AG04450 (cell line): ENCODE measurements at places on chromosomes 4 and X. TPM values are rescaled to one million over a fixed set of nuclear protein-coding genes. Genes with fewer than 3 reads are reported as not detected.

DNA sequence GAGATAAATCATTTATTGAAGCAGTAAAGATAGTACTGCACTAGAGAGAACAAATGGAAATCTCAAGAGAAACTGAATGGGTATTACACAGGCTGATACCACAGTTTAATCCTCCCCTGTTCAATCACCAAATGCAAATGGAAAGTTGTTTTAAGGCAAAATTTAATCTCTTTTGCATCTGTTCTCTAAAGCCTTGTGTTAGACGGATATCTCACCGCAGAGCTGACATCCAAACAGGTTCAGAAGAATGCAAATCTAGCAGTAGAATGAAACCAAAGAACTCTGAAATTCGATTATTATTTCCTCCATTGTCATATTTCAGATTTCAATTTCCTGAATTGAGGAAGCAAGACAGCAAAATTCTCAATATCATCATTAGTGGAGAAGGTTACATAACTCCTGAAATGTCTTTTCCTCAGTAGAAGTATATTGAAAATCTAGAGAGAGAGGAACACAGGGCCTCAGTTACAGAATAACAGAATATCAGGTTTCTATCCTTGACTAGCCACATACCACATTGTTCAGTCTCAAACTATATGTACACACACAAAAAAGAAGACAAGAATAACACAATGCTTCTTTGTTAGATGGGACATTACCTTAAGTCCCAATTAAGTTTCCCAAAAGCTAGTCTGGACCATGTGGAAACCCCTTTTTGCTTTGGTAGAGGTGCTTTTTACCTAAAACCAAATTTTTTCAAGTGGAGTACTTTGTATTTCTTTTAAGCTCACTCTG is 94.1 kb upstream of the BANK1 start:
- DNase-seq: no peak

DNA sequence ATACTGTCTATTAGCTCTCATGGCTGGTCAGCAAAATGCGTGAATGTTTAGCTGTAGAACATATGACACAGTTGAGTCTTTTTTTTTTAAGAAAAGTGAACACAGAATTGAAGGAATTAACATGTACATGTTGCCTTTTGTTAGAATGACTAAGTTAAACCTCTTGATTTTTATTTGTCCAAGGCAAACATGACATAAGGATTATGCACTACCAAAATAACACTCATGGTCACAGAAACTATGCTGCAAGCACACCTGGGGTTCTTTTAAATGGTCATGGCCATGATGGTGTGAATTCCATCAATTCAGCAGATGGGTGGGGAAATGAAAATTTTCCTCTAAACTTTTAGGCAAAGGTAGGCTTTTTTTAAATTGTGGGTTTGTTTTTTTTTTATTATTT is 80.1 kb upstream of the CXCL13 start:
- DNase-seq: no peak

DNA sequence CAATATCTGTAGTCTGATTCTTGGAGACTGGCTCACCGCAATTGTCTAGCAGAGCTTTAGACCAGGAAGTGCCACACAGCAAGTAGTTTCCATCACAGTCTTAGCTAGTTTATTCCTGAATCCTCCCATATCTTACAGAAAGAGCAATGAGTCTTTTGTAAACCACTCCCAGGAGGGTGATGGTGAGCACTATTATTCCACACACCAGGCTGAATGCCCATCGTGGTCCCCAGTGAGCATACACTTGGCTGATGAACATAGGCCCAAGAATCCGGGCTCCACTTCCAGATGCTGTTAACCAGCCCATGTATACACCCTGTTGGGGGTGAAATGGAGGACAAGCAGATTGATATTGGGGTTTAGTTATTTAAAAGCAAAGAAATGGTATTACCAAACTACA is 39.8 kb downstream of the PLK4 start:
- DNase-seq: no peak

- DNase-seq: no peak
Measured at GRCh38 chrX:129983575-129984110, 1.2 kb downstream of the BCORL1 start.

- DNase-seq: no peak
Measured at GRCh38 chr4:180333162-180333561, 1910.0 kb upstream of the TENM3 start.

GRCh38 chr4:7638984-7639789 is 204.5 kb upstream of the PSAPL1 start:
- no peak for DNase-seq

- no peak for DNase-seq
Measured at GRCh38 chr4:38590046-38590445, 74.0 kb upstream of the KLF3 start.

DNA sequence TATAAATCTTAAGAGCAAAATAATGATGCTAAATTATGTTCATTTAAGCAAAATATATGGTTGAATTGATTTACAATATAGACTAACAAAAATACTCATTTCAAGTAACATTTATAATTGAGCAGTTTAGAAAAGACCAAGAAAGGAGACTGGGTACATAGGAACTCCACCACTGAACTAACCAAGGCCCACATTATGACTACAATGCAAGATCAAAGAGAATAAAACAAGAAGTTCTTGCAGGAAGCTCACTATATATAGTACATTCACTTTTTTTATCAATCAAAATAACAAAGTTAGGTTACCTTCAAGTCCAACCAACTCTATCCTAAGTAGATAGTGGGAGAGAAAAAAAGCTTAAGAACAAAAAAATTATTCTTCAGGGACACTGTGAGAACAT is 8.0 kb downstream of the CHIC2 start:
- DNase-seq: no peak

GRCh38 chr4:85393201-85393600 is 81.7 kb upstream of the ARHGAP24 start:
- no peak for DNase-seq

- no peak for DNase-seq
Measured at GRCh38 chr4:83276299-83277040, 8.1 kb downstream of the COQ2 start.

- no peak for DNase-seq
Measured at GRCh38 chrX:148133105-148133725, 152.1 kb downstream of the FMR1NB start.

The UGT2B11 gene
- polyA plus RNA-seq: not detected in 2 replicates

GRCh38 chr4:140807491-140808252 is 51.5 kb upstream of the TBC1D9 start:
- peak; percentile 66 for DNase-seq

GRCh38 chr4:98664959-98665358 is 6.5 kb upstream of the TSPAN5 start:
- no peak for DNase-seq

DNA sequence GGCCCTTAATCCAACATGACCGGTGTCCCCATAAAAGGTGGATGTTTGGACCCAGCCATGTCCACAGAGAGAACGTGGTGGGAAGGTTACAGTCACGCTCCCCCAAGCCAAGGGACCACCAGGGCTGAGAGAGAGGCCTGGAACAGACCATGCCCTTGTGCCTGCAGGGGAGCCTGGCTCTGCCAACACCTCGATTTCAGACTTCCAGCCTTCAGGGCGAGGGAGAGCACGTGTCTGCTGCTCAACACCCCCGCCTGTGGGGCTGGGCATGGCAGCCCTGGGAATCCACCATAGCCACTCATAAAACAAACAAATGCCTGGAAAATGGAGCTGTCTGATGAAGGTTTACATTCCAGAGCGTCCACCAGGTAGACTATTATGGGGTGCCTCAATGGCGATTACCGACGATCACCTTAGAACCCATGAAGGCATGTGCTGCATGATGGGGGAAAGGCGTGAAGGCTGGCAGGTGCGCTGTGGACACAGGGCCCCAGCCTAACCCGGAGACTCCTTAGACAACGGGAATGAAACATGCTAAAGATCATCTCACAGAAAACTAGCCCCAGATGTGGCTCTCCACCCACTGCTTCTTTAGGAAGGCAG is 42.3 kb upstream of the HMX1 start:
- DNase-seq: no peak

DNA sequence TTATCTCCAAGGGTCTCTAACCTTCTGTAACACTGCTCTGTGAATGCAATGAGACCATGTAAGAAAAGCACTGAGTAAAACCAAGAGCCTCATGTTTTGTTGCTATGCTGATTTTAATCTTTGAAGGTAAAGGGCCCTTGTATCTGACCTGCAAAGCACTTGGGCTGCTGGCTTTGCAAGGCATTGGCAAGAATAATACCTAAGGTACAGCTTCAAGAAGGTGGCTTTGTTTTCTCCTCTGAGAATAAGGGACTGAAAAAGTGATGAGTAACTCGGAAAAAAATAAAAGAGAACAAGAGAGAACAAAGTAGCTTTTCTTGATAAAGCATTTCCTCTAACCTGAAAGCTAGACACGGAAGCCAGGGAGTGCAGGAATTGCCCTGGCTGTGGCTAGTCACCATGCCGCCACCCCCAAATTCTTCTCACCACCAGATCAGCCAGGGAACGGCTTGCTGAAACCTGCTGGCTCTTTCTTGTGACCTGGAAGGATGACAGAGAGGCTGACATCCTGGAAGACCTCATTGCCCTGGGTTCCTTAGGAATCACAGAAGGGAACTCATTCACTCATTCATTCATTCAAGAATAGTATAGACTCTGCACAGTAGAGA is 41.8 kb upstream of the HS3ST1 start:
- no peak for DNase-seq

The SRP72 gene
- polyA plus RNA-seq: 134 and 176 TPM in 2 replicates

- no peak for DNase-seq
Measured at GRCh38 chr4:116005806-116006088, 892.3 kb upstream of the NDST4 start.

The TCEAL5 gene
- polyA plus RNA-seq: not detected in 2 replicates

GRCh38 chr4:121784975-121785374 is 16.1 kb upstream of the EXOSC9 start:
- DNase-seq: peak; percentile 79

DNA sequence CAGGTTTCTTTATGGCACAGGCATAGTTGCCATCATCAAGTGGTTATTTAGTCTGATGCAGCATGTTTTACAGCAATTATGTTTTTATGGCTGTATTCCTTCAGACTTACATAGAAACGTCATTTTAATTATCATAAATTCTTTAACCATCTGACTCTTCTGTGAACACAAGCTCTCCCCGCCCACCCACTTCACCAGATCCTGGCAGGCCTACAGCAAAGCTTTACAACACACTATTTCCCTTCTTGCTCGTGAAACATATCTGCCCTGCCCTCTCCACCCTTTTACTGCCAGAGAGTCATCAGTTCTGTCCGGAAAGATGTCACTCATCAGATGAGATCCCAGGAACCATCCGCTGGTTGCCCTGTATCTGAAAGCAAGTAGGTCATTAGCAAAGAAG is 120.5 kb downstream of the HS6ST2 start:
- no peak for DNase-seq

The HDX gene
- polyA plus RNA-seq: 3.8 and 5.1 TPM in 2 replicates

The SMR3B gene
- not detected in 2 replicates for polyA plus RNA-seq

The UBE2A gene
- 54.2 and 66.5 TPM in 2 replicates for polyA plus RNA-seq

- no peak for DNase-seq
Measured at GRCh38 chr4:85408301-85408700, 66.6 kb upstream of the ARHGAP24 start.

GRCh38 chr4:3391422-3391821 is 50.3 kb upstream of the HGFAC start:
- DNase-seq: no peak

The CLDN2 gene
- 0.04 TPM in 1 of 2 replicates, not detected in the other for polyA plus RNA-seq

DNA sequence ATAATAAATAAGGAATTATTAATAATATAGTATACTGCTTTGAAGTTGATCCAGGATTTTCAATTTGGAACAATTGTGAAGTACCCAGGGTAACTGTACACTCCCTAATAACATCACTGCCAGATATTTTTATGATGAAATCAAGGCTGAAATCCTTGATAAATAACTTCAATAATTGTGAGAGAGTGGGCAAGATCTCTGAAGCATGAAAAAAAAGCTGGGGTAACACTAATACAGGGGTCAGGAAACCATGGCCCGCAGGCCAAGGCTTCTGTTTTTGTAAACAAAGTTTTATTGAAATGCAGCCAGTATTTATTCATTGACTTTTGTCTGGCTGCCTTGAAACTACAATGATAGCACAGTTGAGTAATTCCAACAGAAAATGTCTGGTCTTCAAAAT is 41.6 kb downstream of the CPEB2 start:
- DNase-seq: no peak

The MTNR1A gene
- not detected in 2 replicates for polyA plus RNA-seq

DNA sequence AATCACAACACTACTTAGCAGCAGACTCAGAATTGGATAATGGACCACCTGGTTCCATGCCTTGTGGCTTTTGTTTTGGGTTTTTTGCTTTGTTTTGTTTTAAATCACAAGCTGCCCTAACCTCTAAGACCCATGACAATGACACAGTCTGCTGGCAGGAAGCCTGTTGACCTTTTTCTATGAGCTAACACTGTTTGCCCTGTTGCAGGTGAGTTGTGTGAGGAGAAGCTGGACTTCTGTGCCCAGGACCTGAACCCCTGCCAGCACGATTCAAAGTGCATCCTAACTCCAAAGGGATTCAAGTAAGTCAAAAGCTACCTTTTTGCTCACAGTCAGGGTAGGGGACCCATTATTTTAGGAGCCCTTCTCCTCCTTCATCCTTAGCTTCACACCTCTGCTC is 110.8 kb upstream of the PACRGL start:
- DNase-seq: no peak

DNA sequence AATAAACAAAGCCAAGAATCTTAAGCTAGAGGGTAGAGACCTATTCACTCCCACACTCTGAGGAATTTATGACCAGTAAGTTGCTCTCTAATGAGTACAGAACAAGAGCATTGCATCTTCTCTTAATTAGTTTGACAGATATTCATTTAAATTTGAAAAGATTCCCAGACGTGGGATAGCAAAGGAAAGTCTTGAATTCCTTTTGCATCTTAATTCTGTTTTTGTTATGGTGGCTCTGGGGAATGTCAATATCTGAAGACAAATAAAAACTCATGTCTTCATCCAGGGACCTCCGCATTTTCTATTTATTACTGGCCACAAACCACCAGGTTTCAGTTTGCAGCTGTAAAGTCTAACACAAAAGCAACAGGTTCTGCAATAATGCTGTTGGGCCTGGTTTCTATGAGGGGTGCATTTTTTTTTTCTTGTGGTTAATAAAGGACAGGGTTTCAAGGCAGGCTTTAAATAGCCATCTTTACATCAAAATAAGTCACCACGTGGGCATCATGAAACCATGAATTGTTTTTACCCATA is 172.3 kb downstream of the SHROOM3 start:
- DNase-seq: no peak

GRCh38 chr4:70772929-70773555 is 51.3 kb downstream of the RUFY3 start:
- DNase-seq: no peak

DNA sequence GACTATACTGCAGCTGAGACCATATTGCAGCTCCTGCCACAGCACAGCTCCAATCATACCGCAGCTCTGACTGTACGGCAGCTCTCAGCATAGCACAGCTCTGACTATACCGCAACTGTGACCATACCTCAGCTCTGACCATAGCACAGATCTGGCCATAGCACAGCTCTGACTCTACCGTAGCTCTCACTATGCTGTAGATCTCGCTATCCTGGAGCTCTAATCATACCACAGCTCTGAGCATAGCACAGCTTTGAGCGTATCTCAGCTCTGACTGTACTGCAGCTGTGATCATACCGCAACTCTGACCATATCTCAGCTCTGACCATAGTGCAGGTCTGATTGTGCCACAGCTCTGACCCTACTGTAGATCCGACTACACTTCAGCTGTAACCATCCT is 139.2 kb downstream of the ASMT start:
- no peak for DNase-seq
